Fibroblast of gingiva (primary cell): ENCODE measurements at places on chromosomes 4 and X.
A peak's percentile ranks its signal among the peaks of the same experiment; 100 is the strongest.

GRCh38 chr4:127623797-127624083, 9.0 kb upstream of the INTU start:
- DNase-seq, result no peak

DNA sequence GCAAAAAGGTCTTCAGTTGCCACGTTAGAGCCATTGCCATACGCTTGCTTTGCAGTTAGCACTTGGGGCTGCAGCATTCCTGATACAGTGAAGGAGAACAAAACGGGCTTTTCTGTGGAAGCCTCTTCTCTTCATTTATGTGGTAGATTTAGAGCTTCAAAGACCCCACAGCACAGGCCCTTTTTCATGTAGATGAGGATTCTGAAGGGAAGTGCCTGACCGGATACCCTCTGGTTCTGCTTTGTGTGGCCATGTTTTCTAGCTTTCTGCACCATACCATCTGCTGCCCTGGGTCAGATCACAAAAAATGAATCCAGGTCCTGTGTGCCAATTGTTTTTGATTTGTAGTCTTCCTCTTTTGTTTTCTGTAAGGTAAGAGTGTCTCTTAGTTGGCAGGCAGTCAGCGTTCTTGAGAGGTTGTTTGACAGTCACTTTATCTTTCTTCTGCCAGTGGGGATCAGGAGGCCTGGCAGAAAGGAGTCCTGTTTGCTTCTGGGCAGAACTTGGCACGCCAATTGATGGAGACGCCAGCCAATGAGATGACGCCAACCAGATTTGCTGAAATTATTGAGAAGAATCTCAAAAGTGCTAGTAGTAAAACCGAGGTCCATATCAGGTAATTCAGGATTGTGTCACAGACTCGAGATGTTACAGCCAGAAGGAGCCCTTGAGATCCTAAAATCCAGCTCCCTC, 7.7 kb downstream of the LAP3 start:
- no peak for DNase-seq

DNA sequence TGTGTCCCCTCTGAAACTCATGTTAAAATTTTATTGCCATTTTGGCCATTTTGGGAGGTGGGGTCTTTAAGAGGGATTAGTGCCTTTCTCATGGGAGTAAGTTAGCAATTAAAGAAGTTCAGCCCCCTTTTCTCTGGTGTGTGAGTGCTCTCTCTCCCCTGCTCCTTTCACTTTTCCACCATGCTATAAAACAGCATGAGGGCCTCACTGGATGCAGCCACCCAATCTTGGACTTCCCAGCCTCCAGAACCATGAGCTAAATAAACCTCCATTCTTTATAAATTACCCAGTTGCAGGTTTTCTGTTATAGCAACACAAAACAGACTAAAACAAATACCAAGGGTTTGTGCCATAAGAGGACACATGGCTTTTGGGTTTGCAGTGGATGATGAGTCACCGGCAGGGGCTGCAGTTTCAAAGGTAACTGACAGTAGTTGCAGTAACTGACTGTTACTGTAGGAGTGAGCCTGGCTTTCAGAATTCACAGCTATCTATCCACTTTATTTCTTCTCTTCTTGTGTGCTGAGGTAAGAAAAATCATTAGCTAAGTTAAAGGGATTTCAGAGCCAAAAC, 121.5 kb downstream of the PPEF1 start:
- DNase-seq, result no peak

GRCh38 chr4:110518889-110519490, 43.0 kb downstream of the ENPEP start:
- DNase-seq, result no peak

- DNase-seq, result peak; percentile 62
Observed at GRCh38 chr4:19309378-19309777, 942.3 kb upstream of the SLIT2 start.
